ENCODE measurements at places on chromosomes 4 and X. TPM values are rescaled to one million over a fixed set of nuclear protein-coding genes. Genes with fewer than 3 reads are reported as not detected.
A peak's percentile ranks its signal among the peaks of the same experiment; 100 is the strongest.

- H3K4me3 ChIP-seq, result no peak overlapping the region
- no peaks in the 10 kb centered on the region for H3K27me3 ChIP-seq
- DNase-seq, result no peak
- no peaks in the 10 kb centered on the region for H3K4me1 ChIP-seq
Observed at GRCh38 chrX:34401411-34401810, 255.7 kb downstream of the TMEM47 start.

- peak; percentile 46 for DNase-seq
- H3K27me3 ChIP-seq, result peaks cover 39% of the 10 kb centered on the region
- H3K4me1 ChIP-seq, result no peaks in the 10 kb centered on the region
- H3K4me3 ChIP-seq, result no peak overlapping the region
- H3K36me3 ChIP-seq, result no peaks in the 10 kb centered on the region
Observed at GRCh38 chr4:6548201-6548881, 26.6 kb upstream of the MAN2B2 start.

GRCh38 chrX:20042221-20042620, 51.4 kb upstream of the BCLAF3 start:
- no peak for DNase-seq
- H3K27ac ChIP-seq, result no peak overlapping the region
- H3K4me3 ChIP-seq, result no peak overlapping the region
- no peaks in the 10 kb centered on the region for H3K4me1 ChIP-seq
- H3K27me3 ChIP-seq, result no peaks in the 10 kb centered on the region

POF1B gene
- total RNA-seq, result 0.15 TPM

- H3K27ac ChIP-seq, result no peak overlapping the region
- no peak for DNase-seq
- H3K36me3 ChIP-seq, result no peaks in the 10 kb centered on the region
- no peaks in the 10 kb centered on the region for H3K27me3 ChIP-seq
- no peak overlapping the region for H3K4me3 ChIP-seq
Observed at GRCh38 chrX:22467571-22467970, 194.9 kb downstream of the CBLL2 start.

DNA sequence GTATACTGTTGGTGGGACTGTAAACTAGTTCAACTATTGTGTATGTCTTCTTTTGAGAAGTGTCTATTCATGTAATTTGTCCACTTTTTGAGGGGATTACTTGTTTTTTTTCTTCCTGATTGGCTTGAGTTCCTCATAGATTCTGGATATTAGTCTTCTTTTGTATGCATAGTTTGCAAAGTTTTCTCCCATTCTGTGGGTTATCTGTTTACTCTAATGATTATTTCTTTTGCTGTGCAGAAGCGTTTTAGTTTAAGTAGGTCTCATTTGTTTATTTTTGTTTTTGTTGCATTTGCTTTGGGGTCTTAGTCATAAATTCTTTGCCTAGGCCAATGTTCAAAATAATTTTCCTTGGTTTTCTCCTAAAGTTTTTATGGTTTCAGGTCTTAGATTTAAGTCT, 26.6 kb upstream of the ANTXR2 start:
- no peak overlapping the region for H3K27ac ChIP-seq
- no peaks in the 10 kb centered on the region for H3K4me1 ChIP-seq
- H3K36me3 ChIP-seq, result no peaks in the 10 kb centered on the region
- no peak overlapping the region for H3K4me3 ChIP-seq

All from HCT116 (cell line).